ENCODE measurements at places on chromosomes 4 and X.

- DNase-seq = no peak
Measured at GRCh38 chr4:6349896-6350603, 80.4 kb downstream of the WFS1 start.

GRCh38 chr4:139599594-139600374 lies 43.8 kb upstream of the SETD7 start:
- DNase-seq = no peak

GRCh38 chrX:73127700-73128241 lies 48.5 kb upstream of the PABPC1L2A start:
- DNase-seq = no peak

- DNase-seq = no peak
Measured at GRCh38 chr4:85029453-85029852, 63.0 kb upstream of the WDFY3 start.

DNA sequence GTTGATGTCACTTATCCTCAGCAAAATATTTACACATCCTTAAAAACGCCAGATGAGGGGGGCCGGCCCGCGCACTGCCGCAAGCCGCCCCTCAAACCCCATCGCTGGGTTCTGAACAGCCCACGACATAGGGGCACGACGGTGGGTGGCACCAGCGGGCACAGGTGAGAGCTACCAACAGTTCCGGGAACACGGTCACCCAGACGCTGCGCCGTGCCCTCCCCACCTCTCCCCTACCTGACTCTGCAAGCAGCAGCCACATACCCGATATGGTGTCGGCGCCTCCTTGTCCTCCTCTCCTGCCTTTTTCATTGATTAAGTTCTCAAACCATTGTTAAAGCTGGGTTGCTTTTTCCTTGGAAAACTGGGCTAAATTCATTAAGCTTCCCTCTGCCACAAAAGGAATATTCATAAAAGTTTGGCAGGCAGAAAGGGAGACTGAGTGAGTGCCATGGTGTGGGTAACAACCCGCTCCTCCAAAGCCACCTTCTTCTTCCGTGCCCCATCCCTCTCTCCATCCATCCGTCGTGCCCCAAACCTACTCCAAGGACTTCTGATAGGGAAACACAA lies 1.4 kb downstream of the RAI2 start:
- DNase-seq = no peak

- DNase-seq = no peak
Measured at GRCh38 chr4:123661080-123661737, 264.6 kb downstream of the SPRY1 start.

DNA sequence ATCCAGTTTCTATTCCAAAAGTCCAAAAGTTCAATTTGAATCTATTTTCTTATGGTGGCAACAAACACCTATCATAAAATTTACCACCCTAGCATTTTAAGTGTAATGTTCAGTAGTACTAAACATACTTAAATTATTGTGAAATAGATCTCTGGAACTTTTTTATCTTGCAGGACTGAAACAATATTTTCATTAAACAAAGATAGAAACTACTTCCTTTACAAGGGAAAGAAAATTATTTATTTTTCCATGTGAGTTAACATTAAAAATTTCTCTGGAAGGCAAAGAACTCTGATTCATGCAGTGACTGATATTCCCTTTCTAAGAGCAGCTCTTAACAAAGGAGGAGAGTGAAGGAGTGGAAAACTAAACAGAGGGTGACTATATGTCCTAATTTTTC lies 40.2 kb downstream of the ADH7 start:
- DNase-seq = no peak

GRCh38 chrX:69034451-69034850 lies 130.8 kb downstream of the PJA1 start:
- DNase-seq = no peak

- DNase-seq = no peak
Measured at GRCh38 chr4:10671366-10671765, 13.2 kb downstream of the CLNK start.

- DNase-seq = no peak
Measured at GRCh38 chrX:153967536-153968224, 3.9 kb downstream of the HCFC1 start.

DNA sequence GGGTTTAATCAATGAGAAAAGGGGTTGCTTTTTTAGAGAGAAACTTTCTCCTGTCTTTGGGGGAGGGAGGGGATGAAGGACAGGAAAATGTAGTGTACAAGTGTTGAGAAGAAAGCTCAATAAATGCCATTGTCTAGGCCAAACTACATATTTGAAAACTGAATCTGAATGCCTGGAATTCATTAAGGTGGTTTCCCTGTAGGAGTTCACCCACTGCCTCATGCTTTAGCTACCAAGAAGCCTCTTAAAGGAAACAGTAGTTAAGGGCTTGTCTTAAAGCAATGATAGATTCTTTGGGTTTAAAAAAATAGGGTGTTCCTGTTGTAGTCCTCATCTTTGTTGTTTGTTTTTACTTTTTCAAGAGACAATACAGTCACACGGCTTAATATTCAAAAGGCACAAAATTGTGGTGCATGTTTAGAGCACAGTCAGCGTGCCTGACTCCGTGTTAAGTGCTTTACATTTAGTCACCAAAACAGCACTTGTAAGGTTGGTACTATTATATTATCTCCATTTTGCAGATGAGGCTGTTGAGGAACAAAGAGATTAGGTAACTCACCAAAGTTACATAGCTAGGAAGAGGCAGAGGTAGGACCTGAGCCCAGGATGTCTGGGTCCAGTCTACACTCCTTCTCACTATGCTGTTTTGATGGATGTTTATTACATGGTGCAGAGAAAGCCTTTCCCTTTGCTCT lies 46.0 kb downstream of the FNIP2 start:
- DNase-seq = no peak

DNA sequence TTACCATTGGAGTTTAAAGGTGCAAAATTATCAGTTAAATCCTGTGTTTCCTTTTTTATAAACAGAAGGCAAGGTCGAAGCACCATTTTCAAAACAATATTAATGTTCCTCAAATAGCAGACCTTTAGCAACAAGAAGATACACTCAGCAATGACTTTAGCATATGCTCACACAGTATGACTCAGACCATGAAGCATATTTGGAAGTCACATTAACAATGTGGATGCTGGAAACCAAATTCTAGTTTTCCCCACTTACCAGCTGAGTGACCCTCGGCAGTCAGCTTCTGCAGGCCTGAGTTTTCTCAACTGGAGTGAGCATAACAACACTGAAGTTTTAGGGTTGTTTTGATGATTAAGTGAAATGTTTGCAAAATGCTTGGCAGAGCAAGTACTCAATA lies 130.5 kb downstream of the ANK2 start:
- DNase-seq = no peak

DNA sequence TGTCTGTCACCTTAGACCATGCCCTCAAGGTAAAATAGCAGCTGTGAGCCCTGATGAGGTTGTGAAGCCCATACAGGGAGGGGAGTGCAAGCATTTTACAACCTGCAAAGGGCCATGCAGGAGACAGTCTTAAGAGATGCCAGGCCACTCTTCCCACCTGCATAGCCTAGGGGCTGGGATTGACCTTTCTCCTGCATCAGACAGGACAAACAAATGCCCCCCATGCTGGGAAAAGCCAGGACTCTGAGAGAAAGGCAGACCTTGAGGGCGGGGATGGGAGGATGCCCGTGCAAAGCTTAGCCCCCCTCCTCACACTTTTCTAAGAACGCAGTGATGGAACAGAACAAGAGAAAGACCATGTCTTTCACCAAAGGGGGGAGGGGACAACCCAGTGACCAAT lies 137.9 kb upstream of the MAMLD1 start:
- DNase-seq = no peak

GRCh38 chrX:123833387-123833786 lies 26.5 kb upstream of the XIAP start:
- no peak for DNase-seq

- DNase-seq = no peak
Measured at GRCh38 chrX:17448188-17448587, 73.2 kb downstream of the NHS start.

- DNase-seq = no peak
Measured at GRCh38 chr4:10061650-10062415, 40.5 kb upstream of the SLC2A9 start.

Measured in D721Med (cell line).